ENCODE measurements at places on chromosomes 5 and 9.
A peak's percentile ranks its signal among the peaks of the same experiment; 100 is the strongest.

- H3K4me3 ChIP-seq = no peak overlapping the region
- H3K27me3 ChIP-seq = no peaks in the 10 kb centered on the region
- H3K36me3 ChIP-seq = no peaks in the 10 kb centered on the region
- H3K4me1 ChIP-seq = no peaks in the 10 kb centered on the region
- H3K27ac ChIP-seq = no peak overlapping the region
- DNase-seq = peak; percentile 14
Measured at GRCh38 chr5:90161414-90161813, 248.1 kb downstream of the CETN3 start.

DNA sequence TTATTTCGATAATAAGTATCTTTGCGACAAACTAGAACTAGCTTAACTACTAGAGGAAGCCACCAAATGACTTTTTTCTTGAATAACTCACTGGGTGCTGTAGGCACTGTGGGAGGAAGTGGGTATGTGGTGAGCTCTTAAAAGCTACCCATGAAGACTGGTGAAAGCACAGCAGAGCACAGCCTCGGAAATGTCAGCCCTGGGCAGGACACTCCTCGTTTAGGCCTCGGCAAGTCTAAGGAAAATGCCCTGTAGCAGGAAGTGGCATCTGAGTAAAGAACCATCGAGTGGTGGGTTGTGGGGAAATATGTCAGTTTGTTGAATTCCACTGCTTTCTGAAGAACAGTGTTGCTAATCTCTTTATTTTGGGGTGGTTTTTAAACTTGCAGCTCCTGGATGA is 44.0 kb upstream of the NCS1 start:
- no peak overlapping the region for H3K4me3 ChIP-seq
- H3K27ac ChIP-seq = peak overlapping the region; percentile 79
- peaks cover 15% of the 10 kb centered on the region for H3K36me3 ChIP-seq
- H3K4me1 ChIP-seq = peaks cover 18% of the 10 kb centered on the region

GRCh38 chr9:129010267-129010975 is 17.7 kb downstream of the SH3GLB2 start:
- H3K36me3 ChIP-seq = no peaks in the 10 kb centered on the region
- H3K4me1 ChIP-seq = peaks cover 20% of the 10 kb centered on the region
- no peak overlapping the region for H3K27ac ChIP-seq

DNA sequence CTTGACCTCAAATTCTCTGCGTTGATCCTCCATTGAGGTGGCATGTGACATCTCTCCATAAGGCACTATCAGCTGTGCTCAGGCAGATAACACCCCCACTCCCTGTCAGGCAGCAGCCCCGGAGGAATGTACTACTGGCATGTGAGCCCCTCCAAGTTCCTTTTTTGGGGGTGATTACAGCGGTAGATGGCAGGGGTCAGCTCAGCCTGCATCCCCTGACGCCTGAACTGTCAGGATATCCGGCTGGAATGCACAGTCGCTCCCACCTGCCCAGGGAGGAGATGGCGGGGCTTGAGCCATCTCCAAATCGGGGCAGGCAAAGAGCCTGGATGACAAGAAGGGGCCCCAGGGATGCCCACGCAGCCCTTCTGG is 40.8 kb downstream of the FAM78A start:
- H3K36me3 ChIP-seq = peaks cover 34% of the 10 kb centered on the region
- no peaks in the 10 kb centered on the region for H3K27me3 ChIP-seq
- no peak for DNase-seq
- H3K4me3 ChIP-seq = no peak overlapping the region

DNA sequence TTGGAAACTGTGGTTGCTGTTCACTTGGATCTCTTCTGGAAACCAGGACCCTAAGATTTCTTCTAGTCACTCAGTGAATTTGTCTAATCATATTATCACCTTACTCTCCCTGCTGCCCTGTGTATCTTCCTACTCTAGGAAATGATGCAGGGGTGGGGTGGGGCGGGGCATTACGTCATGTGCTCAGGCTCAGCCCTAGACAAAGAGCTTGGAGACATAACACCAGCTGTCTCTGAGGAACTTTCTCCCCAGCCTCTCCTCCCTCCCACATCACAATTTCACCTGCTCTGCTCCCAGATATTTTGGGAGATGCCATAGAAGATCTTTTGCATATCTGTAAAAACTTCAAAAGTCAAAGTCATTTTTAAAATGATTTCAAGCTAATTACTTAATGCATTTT is 470.4 kb downstream of the ZSWIM6 start:
- H3K27me3 ChIP-seq = no peaks in the 10 kb centered on the region
- H3K4me1 ChIP-seq = no peaks in the 10 kb centered on the region
- H3K4me3 ChIP-seq = no peak overlapping the region

DNA sequence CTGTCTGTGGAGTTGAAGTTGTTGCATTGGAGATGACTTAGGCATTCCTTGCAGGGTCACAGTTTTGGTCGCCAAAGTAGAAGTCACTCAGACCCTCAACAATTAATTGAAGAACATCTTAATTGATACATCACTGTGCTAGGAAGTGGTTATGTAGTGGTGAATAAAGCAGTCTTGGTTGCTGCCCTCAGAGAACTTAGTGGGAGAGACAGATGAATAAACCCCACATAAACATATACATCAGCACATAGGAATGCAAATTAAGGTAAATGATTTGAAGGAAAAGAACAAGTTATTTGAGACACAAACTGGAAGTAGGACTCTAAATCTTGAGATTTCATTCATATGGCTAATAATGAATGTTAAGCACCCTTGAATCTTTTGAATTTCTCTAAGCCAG is 25.7 kb downstream of the FAM174A start:
- no peak overlapping the region for H3K27ac ChIP-seq
- H3K4me1 ChIP-seq = no peaks in the 10 kb centered on the region
- H3K27me3 ChIP-seq = no peaks in the 10 kb centered on the region

DNA sequence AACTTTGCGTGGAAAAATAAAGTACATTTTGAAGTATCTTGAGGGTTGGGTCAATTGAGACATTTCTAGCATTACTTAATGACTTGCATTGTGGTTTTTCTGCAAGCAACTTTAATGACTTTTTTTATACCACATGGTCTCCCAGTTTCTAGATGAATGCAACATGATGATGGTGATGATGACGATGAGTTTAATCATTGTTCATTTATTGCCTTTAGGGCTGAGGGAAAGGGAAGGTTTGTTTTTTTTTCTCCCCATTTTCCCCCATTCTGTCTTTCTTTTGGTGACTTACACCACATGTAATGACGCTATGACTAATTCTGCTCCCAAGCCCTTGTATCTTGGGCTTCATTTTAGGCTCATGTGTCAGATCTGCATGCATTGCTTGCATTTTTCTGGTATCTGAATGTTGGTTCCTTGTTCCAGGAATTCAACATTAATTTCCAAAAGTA is 57.7 kb upstream of the NXNL2 start:
- no peak overlapping the region for H3K27ac ChIP-seq
- H3K4me3 ChIP-seq = no peak overlapping the region
- no peaks in the 10 kb centered on the region for H3K27me3 ChIP-seq
- no peak for DNase-seq

DNA sequence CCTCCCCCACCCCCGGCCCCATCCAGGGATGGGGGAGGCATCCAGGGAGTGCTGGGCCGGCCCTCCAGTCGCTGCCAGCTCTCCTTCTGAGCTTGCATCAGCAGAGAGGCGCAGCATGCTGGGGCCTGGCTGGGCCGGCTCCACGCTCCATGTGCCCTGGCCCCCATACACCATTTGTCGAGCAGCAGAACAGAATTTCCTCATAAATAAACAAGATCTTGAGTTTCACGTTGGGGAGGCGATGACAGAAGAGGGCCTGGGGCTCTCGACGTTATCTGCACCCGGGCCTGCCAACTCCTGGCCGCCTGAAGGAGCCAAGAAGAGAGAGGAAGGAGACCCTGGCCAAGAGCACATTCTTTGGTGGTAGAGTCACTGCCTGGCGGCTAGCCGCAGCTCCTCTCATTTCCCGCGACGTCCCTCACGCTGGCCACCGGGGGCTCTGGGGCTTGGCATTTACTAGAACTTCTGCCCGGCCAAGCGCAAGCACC is 177.0 kb downstream of the FGF18 start:
- peaks cover 9% of the 10 kb centered on the region for H3K27me3 ChIP-seq
- H3K4me1 ChIP-seq = no peaks in the 10 kb centered on the region
- no peak overlapping the region for H3K4me3 ChIP-seq

DNA sequence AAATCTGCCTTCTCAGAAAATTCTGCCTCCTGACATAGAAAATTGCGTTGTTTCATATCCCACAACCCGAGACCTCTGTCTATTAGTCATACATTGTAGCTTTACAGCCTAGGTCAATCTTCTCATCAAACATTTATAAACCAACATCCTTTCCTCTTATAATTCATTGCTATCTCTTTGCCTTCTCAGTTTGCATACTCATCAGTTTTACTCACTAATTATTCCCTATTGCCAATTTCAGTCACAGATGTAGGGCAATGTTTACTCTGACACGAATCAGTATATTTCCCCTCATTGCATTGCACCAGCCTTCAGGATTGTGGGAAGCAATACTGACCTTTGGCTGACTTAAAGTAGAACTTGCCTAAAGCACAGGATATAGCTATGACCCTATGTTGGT is 247.2 kb downstream of the CEMIP2 start:
- no peaks in the 10 kb centered on the region for H3K27me3 ChIP-seq
- H3K36me3 ChIP-seq = no peaks in the 10 kb centered on the region
- DNase-seq = no peak
- H3K4me1 ChIP-seq = no peaks in the 10 kb centered on the region
- H3K27ac ChIP-seq = no peak overlapping the region

GRCh38 chr5:78430866-78431265 is 70.4 kb downstream of the SCAMP1 start:
- no peak for DNase-seq
- H3K27ac ChIP-seq = no peak overlapping the region
- H3K4me3 ChIP-seq = no peak overlapping the region
- no peaks in the 10 kb centered on the region for H3K36me3 ChIP-seq
- H3K4me1 ChIP-seq = no peaks in the 10 kb centered on the region
- H3K27me3 ChIP-seq = no peaks in the 10 kb centered on the region

GRCh38 chr9:31124389-31124788 is 1260.1 kb upstream of the ACO1 start:
- no peak overlapping the region for H3K27ac ChIP-seq
- DNase-seq = no peak
- H3K4me3 ChIP-seq = no peak overlapping the region
- no peaks in the 10 kb centered on the region for H3K4me1 ChIP-seq
- no peaks in the 10 kb centered on the region for H3K36me3 ChIP-seq

DNA sequence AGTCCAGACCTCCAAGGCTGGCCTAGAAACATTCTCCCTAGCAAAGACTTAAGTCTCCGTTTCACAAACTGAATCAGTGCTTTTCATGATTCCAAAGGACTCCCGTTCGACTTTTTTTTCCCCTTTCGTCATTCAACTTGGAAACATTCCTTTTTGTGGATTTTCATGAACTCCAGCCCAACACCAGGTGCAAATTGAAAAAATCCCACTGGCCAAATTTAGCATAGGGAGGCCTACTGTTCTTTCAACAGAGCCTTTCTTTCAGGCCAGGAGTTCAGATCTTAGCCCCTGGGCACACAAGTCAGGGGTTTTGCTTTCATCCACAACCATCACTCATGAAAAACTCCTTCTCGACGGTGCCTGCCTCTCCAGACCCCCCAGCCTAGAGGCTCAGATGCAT is 285.3 kb downstream of the PIK3R1 start:
- no peaks in the 10 kb centered on the region for H3K27me3 ChIP-seq
- no peak for DNase-seq
- H3K4me1 ChIP-seq = no peaks in the 10 kb centered on the region
- H3K4me3 ChIP-seq = no peak overlapping the region

DNA sequence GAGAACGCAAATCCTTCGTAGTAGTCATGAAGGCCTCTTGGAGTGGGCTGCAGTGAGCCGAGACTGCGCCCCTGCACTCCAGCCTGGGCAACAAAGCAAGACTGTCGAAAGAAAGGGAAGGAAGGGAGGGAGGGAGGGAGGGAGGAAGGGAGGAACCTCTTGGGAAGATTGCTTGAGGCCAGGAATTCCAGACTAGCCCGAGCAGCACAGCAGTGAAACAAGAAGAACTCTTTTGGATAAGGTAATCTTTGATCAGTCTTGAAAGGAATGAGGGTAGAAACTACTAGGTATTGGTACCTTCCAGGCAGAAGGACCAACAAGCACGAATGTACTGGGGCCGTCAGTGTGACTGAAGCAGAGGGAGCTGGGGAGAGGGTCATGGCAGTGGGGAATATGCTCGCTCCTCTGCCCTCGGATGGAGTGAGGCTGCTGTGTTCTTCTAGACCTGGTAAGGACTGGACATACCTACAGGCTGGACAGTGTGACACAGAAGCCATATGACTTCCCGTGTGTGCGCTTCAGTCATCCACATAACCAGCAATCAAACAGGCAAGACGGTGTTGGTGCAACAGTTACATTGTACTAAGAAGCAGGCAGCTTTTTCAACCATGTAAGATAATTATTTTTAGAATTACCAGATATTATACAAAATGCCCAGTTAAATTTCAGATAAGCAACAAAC is 45.2 kb downstream of the P4HA2 start:
- H3K27me3 ChIP-seq = no peaks in the 10 kb centered on the region
- no peaks in the 10 kb centered on the region for H3K36me3 ChIP-seq
- no peak overlapping the region for H3K27ac ChIP-seq

DNA sequence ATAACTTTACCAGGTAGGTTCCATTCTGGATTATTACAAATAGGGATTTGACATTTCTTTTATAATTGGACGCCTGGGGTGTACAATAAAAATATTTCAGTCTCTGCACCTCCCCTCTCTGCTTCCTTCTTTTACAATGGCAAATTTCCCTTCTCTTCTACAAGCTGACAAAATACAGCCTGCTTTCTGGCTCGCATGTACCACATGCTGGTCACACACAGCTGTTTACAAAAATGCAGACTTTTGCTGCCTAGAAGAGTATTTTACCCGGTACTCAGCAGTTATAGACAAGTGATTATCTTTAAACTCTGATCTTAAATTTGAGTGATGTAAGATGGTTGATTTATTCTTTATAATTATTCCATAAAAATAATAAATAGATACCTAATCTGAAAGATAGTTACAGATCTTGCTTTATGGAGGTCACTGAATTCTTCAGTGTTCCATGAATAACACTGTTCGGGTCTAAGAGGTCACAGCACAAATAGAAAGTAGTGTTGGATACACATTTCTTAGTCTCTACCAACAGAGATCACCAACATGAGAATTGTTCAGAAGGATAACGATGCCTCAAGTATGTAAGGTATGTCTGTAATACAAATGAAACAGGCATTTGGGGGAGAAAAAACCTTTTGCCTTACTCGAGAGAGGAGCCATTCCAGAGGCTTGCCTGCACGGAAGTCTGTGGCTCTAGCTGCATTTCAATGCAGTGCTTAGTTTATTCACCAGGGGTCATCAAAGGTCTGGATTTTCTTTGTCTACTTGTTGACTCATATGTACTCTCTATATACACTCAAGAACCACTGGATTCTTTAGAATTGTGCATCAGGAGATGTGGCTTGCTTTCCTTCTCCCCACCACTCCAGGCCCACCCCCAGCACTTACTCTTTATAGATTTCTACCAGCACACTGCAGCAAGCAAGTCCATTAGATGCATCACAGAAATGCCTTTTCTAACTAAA is 206.6 kb upstream of the RFX3 start:
- no peaks in the 10 kb centered on the region for H3K27me3 ChIP-seq
- no peaks in the 10 kb centered on the region for H3K4me1 ChIP-seq
- no peaks in the 10 kb centered on the region for H3K36me3 ChIP-seq
- H3K4me3 ChIP-seq = peak overlapping the region; percentile 8
- no peak overlapping the region for H3K27ac ChIP-seq

GRCh38 chr5:109868737-109869136 is 179.0 kb downstream of the MAN2A1 start:
- no peaks in the 10 kb centered on the region for H3K36me3 ChIP-seq
- no peak overlapping the region for H3K27ac ChIP-seq
- DNase-seq = no peak
- no peaks in the 10 kb centered on the region for H3K4me1 ChIP-seq
- no peak overlapping the region for H3K4me3 ChIP-seq
- no peaks in the 10 kb centered on the region for H3K27me3 ChIP-seq
